ENCODE measurements at places on chromosomes 7 and 10.

- no peak for DNase-seq
Observed at GRCh38 chr10:31197886-31198285, 121.1 kb upstream of the ZEB1 start.

DNA sequence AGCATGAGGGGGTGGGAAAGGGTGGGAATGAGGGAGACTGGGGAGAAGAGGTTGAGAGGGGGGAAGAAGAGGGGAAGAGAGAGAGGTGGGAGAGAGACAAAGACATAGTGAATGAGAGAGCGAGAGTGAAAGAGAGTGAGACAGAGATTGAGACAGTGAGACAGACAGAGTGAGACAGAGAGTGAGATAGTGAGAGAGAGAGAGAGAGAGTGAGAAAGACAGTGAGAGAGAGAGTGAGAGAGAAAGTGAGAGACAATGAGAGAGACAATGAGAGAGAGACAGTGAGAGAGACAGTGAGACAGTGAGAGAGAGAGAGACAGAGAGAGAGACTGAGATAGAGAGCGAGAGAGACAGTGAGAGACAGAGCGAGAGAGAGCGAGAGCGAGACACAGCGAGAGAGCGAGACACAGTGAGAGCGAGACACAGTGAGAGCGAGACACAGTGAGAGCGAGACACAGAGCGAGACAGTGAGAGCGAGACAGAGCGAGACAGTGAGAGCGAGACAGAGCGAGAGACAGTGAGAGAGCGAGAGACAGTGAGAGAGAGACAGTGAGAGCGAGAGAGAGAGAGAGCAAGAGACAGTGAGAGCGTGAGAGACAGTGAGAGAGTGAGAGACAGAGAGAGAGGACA, 10.1 kb downstream of the TMEM243 start:
- no peak for DNase-seq

DNA sequence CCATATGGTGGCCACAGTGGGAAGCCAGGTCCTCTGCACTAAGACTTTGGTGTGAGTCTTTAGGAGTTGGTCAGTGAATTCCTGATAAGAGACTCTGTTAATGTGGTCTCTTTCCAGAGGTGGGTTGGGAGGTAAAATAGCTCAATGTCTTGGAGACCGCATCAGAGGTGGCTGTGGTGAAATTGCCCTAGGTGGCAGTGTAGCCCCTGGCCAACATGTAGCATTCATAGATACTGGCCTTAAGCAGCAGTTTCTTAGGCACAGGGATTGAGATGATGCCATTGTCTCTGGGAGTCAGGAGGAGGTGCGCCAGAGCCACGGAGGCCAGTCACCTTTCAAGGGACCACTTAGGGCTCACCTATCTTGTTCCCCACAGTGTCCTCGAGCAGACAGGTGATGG, 202.8 kb downstream of the CREB5 start:
- no peak for DNase-seq

DNA sequence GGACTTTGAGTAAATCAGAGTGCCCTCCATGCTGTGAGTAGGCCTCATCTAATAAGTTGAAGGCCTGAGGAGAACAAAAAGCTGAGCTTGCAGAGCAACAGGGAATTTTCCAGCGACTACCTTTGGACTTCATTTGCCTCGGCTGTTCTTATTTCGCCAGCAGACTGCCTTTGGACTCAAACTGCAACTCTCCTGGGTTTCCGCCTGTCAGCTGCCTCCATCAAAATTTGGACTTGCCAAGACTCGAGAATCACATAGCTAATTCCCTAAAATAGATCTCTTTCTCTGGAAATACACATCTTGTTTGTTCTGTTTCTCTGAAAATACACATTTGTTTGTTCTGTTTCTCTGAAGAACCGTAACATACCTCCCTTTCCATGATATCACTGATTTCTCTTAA, 93.8 kb downstream of the ITGB8 start:
- no peak for DNase-seq

DNA sequence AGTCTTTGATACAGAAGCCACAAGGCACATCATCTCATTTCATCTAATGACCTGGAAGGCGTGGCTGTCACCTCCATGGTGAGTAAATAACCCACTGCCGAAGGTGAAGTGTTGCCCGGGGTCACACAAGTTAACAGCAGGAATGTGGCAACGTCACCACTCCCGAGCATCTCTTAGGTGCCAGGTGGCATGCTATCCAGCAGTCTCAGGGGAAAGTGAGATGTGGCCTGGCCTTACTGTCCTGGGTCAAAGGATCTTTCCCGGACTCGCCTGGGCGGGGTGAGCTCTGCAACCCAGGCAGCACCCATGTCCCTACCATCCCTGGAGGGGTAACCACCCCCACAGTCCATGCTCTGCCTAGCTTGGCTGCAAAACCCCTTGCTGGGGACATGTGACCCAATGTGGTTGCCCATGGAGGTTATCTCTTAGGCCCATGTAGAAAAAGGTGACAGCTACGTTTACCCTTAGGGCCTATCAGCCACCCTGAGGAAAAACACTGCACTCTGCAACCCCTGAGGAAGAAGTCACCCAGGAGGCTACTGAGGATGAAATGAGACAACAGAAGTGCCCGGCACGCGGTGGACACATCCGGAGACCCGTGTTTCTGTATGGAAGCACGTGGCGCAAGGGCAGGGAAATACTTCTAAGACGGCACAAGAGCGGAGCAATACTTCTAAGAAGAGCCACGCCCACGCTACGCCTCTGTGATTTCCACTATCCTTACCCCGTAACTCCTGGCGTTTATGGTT, 52.0 kb downstream of the BAIAP2L1 start:
- no peak for DNase-seq

GRCh38 chr10:34145715-34146114, 669.4 kb downstream of the PARD3 start:
- DNase-seq: no peak

DNA sequence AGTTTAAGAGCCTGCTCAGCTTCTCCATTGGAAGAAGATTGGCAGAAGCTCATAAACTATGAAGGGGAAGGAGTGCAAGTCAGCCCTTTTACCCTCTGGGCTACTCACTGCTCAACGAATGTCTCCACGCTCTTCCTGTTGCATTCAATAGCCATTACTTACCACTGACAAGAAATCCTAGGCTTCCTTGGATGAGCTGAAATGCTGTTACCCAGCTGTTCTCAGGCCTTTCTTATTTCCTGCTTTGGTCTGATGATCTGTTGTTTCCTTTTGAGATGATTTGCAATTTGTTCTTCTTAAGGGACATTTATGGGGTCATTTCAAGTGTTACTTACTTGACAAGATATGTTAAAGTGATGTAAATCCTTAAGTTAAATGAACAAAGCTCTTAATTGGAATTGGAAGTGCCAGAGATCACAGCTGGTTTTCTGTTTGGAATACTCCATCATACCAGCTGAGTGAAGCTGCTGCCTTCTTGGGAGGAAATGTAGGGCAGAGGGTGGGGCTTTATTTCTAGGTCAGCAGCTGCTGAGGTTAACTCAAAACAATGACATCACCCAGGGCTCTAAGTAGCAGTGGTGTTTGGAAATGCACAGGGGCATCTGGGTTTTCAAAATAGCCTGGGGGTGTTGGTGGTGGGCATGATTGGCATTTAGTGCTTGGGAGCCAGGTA, 170.0 kb downstream of the PRKCQ start:
- no peak for DNase-seq

DNA sequence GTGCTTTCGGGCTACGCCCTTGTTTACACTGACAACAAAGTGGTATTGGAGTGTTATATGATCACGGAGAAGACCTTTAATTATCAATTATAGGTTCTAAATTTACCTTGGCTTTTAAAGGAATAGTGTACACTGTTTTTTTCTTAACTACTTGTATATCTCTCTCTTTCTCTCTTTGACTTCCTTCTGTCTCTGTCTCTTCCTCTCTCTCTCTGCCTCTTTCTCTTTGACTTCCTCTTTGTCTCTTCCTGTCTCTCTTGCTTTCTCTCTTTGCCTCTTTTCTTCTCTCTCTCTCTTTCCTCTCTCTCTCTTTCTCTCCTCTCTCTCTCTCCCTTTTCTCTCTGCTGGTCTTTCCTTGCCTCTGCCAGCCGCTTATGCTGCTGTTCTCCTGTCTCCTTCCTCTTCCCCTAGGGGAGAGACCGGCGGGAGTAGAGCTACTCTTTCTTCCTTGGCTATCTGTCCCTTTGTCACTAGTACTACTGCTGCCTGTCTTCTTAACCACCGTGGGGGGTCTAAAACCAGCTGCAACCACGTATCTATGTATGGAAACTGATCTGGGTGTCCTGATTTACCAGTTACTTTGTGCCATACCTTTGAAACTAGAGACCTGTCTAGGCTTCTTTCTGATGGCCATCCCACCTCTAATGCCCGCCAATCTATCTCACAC, 36.9 kb upstream of the GSDME start:
- no peak for DNase-seq

GRCh38 chr7:130699686-130700085, 13.3 kb upstream of the TSGA13 start:
- DNase-seq: no peak

DNA sequence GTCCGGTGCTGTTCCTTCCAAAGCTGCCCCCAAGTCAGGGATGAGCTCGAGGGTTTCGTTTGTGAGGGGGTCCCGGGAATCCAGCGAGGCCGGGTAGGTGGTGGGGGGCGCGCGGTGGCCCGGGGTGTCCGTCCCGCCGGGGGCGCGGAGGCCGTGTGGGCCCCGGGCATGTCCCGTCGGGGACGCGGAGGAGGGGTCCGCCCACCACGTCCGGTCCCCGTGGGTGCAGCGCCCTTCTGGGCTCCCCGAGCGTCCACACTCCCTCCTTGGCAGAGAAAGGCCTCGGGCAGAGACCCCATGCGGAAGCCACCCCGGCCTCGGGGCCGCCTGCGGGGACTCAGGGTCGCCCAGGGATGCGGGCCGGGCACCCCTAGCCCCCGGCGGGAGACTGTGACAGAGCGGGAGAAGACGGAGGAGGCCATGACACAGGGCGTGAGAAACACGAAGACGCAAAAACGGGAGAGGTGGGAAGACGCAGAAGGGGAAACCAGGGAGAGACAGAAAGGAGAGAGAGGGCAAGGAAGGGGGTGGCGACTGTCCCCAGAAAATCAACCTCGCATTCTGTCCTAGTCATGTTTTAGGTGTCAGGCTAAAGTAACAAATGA, 640 bp upstream of the ZNF425 start:
- DNase-seq: no peak

- DNase-seq: no peak
Observed at GRCh38 chr10:55750458-55750857, 610.6 kb downstream of the ZWINT start.

- DNase-seq: no peak
Observed at GRCh38 chr7:105962353-105962752, 711 bp upstream of the CDHR3 start.

GRCh38 chr10:124697837-124698544, 46.2 kb downstream of the FAM53B start:
- DNase-seq: no peak

DNA sequence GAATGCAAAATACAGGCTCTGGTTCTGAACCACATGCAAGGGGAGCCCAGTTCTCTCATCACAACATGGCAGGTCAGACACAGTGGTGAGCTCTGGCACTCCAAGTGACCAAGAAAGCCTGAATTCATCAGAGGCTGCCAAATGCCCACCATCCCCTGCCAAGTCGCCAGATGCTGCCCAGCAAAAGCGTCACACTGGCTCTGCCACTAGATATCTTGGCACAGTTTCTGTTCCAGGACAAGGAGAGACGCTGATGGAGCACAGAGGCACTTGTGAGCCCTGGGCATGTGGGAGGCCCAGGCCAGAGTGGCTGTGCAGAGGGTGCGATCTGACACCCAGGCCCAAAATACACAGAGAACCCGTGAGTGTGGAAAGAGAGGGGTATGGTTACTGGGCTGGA, 57.8 kb downstream of the GAD2 start:
- DNase-seq: no peak

DNA sequence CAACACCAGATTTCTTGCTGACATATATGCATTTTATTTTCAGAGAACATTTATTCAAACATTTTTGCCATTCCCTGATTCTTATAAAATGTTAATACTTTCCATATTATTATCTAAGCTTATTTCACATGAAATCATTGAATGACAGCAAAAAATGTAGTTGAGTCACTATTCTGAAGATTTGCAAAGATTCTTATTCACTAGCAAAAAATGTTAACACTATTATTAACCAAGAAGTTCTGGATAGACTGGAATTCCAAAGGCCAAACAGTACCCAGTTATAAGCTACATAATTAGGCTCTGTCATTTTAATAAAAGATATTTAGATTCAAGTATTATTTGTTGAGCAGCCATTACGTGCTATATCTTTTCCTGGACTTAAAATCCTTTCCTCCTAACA, 4.3 kb downstream of the GSTO2 start:
- no peak for DNase-seq

DNA sequence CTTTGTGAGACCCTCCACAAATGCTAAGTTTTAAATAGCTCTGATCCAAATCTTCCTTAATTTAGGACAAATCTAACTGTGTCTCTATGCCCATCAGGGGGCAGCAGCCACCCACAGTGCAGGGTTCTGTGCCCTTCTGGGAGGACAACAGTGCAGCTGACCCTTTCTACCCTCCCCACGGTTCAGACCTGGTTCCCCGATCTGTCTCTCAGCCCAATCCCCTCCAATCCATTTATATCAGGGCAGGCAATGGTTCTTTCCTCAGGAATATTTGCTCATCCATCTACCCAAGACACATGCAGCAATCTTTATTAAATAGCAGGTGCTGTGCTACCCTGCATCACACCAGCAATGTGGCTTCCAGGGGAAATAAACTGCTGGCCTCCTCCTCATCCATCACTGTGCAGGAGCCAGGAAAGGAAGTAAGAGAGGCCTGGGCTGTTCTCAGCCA, 4.0 kb upstream of the RBM28 start:
- no peak for DNase-seq

DNA sequence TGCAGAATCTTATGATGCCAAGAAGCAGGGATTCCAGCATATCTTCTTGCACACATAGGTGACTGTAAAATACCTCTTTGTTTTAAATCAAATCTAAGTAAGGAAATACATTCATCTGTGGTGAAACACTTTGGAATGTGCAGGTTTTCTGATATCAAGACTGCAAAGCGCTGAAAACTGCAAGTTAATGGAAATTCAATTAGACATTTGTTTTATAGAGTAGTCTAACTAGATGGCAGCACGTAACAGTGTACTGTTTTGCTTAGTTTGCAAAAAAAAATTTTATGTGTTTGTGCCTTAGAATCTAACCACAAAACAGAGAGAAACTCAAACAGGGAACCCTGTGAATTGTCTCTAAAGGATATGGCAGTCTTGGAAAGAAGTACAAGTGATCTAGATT, 259.2 kb downstream of the HDAC9 start:
- no peak for DNase-seq

- no peak for DNase-seq
Observed at GRCh38 chr7:36604806-36605205, 119.5 kb downstream of the AOAH start.

- DNase-seq: no peak
Observed at GRCh38 chr10:93757801-93758507, at the start of gene LGI1. Gene LGI1, plus strand, starts transcription at chr10:93757936. Its CDS starts 209 bp downstream, at chr10:93758145.

GRCh38 chr7:97013134-97013844, 7.9 kb downstream of the DLX6 start:
- no peak for DNase-seq
